ENCODE measurements at places on chromosomes 13 and 19. TPM values are rescaled to one million over a fixed set of nuclear protein-coding genes. Genes with fewer than 3 reads are reported as not detected.

NPAS1 gene
- 0.79 TPM for total RNA-seq

KANK2 gene
- 364 TPM for total RNA-seq

TPRX2 gene
- not detected for total RNA-seq

GARIN5A gene
- 0.23 TPM for total RNA-seq

SIRT6 gene
- total RNA-seq, result 13.8 TPM

IFI30 gene
- total RNA-seq, result 21.5 TPM

FAM124A gene
- total RNA-seq, result 1.4 TPM

ZNF30 gene
- 1.8 TPM for total RNA-seq

KLK10 gene
- total RNA-seq, result not detected

RGS9BP gene
- 0.56 TPM for total RNA-seq

GDF15 gene
- total RNA-seq, result 78.5 TPM

Data from smooth muscle cell of the pulmonary artery (primary cell).